GM03348 (cell line): ENCODE measurements at places on chromosomes 1 and 21.

DNA sequence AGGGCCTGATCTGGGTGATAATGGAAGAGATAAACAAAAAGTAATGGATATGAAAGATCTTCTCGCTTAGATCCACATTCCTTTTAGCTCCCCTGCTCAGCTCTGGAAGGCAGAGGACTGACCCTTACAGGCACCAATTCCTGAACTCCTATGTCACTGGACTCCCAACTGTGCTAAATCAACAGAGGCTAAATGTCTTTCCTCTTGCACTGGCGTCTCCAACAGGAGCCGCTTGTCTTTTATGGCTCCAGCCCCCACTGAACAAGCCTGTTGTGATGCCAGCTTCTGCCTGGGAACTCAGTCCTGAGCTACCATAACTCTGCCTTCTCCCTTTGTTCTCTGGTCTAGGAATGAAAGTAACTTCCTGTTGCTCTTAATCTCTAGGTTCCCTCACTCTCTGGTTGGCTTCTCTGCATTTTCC, 142.1 kb upstream of the COL11A1 start:
- DNase-seq = no peak

- DNase-seq = no peak
Observed at GRCh38 chr21:35976481-35976880, 83.8 kb downstream of the SETD4 start.

DNA sequence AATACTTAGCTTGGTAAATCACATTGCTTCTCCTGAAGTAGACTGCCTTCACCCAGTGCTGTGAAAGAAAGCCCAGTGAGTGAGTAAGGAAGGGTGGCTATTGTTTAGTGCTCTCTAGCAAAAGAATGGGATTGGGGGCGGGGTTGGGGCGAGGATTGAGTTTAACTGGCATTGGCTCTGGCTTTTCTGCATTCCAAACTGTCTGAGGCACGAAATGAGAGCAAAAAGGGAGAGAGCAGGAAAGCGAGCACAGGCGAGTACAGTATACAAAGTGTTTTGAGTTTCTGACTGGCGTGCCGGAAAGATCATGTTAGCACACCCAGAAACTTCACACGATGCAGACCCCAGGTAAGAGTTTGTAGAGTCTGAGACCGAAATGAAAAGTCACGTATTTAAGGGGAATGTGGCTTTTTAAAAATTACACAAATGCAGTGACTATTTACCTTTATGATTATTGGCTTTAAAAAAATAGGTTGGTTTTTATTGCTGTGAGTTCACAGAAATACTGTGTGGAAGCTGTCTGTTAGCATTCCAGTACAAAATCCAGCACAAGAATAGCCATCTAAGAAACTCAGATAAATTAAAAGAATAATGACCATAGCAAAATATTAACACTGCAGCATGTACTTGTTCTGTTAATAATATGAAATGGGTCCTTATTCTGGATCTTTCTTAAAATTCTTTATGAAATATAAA, 155.4 kb downstream of the CLEC20A start:
- peak; percentile 85 for DNase-seq

DNA sequence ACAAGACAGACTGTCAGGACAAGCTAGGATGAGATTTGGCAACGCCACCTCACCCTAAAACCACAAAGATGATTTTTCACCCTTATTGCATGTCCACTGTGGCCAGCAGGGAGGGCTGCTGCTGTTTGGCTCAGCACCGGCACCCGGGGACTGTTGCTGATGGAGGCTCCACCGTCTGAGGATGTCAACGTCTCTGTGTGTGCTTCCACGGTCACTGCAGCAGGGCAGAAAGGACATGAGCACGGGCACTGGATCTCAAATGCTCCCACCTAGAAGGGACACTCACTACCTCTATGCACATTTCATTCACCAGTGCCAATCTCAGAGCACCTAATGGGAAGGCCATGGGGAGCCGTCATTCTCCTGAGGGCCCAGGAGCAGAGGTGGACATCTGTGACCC, 599.6 kb downstream of the PTPRU start:
- DNase-seq = no peak

DNA sequence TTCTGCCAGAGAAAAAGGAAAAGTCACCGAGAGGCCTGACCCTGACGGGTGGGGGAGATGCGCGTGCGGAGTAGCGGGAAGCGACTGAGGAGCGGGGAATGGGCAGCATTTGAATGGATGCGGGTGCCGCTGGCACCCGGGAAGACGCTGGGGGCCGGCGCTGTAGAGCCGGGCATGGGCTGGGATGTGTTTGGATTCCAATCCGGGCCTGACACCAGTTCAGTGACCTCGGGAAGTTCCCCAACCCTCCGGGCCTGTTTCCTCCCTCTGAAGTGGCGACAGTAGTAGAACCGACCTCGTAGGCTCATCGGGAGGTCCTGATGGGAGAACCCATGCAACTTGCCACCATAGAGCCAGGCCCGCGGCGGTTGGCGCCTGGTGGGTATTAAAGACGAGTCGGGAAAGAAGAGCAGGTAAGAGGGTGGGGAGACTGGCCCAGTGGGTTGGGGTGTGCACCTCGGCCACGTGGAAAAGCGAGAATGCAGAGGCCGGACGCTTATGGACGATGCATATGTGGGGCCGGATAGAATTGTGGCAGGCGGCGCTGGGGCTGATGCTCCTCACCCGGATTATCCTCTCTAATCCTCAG, 642 bp upstream of the SLC16A1 start:
- DNase-seq = no peak

GRCh38 chr1:20237646-20238045, 51.3 kb upstream of the PLA2G2C start:
- DNase-seq = no peak

GRCh38 chr1:248862695-248862997, 3.8 kb upstream of the ZNF692 start:
- DNase-seq = no peak

DNA sequence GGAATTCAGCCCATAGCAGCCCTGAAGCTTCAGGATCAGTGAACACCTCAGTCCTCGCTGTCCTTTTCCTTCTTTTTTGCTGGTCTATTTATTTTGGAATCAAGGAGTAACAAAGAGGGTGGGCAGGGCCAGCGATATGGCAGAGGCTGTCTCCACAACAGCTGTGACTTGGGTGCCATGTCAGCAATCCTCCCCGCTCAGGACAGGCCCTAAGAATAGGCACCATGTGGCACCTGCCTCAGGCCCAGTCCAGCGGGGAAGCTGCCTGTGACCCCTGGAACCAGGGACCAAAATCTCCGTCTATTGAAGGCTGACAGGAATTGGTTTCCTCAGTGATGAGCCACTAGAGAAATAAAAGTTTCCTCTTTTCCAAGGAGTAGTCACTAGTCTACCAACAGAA, 58.6 kb upstream of the TNR start:
- no peak for DNase-seq

GRCh38 chr21:37797403-37797802, 118.9 kb downstream of the KCNJ6 start:
- DNase-seq = no peak

- no peak for DNase-seq
Observed at GRCh38 chr1:229888561-229889001, 178.5 kb upstream of the GALNT2 start.

DNA sequence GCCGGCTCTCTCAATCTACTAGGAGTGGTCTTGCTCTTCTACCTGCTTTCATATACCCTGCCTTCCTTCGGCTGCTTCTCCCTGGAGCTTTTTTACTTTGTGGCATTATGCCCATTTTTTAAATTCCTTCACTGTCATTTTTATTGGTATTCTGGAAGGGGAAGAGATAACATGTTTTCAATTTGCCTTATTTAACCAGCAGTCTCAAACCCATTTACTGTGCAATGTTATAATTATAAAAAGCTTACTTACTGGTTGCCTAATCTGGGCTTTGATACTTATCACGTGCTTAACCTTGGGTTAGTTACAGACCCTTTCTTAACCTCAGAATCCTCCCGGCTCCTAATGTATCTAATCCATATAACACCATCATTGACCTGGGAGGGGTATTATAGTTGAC, 128.1 kb downstream of the SIPA1L2 start:
- DNase-seq = no peak

DNA sequence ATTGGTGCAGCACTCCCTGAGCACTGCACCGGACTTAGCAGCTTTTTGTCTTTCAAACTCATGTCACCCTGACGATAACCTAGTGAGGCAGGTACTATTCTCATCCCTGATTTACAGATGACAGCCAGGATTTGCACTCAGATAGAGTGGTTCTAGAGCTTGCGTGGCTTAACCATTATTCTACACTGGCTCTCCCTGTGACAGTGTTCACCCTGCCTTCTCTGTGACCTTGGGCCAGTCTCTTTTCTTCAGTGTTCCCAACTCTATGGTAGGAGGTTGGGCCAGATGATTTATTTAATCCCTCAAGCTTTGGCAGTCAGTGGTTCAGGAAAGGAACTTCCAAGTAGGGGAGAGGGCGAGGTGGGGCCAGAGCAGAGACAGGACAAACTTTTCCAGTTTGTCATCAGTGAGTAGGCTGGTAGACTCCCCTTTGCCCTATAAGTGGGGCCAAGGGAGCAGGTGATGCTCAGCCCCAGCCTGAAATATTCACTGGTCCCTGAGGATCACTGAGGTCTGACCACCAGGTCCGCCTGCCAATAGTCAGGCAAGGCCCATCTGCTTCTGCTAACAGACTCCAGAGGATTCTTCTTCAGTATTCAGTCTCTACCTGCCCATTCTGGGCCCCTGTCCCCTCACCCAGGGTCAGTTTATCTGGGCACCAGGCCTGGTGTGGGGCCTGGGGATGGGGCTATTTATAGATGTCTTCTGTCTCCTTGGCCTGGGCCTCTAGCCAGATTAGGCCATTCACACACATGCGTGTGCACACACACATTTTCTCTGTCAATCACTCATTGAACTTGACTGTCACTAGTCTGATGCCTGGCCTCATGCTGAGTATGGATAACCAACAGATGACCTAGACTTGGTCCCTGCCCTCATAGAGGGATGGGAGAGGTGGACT, 8.8 kb upstream of the FABP3 start:
- DNase-seq = no peak

DNA sequence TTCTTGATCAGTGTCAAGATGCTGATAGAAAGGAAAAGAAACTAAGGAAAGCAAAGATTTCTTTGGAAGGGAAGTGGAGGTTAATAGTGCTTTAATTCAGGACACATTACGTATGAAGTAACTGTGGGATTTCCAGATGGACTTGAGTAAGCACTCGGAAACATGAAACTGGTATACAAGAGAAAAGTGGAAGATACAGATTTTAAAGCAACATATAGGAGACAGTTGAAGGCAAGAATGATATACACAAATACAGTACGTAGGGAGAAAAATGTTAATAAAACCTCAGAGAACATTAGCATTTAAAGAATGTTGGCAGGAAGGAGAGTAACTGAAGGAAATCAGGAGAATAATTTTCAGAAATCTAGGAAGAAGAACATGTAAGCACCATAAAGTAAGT, 730.9 kb upstream of the ADGRL2 start:
- no peak for DNase-seq

- DNase-seq = no peak
Observed at GRCh38 chr1:181391301-181391900, 91.9 kb upstream of the CACNA1E start.

DNA sequence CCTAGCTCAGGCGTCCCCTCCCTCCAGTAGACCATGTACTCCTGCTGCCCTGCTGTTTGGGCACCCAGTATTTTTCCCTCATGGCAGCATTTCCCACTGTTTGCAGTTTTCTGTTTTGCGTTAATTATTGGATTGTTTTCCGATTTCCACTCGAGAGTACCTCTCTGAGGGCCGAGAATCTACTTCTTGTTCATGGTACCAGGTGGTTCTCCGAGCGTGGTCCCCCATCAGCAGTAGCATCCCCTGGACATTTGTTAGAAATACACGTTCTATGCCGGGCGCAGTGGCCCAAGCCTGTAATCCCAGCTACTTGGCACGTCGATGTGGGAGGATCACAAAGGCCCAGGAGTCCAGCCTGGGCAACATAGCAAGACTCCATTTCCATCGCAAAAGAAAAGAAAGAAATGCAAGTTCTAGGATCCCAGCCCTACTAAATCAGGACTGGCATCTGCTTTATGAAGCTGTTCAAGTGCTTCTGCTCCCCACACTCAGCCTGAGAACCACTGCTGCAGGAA, 690 bp downstream of the RRP1 start:
- DNase-seq = no peak

DNA sequence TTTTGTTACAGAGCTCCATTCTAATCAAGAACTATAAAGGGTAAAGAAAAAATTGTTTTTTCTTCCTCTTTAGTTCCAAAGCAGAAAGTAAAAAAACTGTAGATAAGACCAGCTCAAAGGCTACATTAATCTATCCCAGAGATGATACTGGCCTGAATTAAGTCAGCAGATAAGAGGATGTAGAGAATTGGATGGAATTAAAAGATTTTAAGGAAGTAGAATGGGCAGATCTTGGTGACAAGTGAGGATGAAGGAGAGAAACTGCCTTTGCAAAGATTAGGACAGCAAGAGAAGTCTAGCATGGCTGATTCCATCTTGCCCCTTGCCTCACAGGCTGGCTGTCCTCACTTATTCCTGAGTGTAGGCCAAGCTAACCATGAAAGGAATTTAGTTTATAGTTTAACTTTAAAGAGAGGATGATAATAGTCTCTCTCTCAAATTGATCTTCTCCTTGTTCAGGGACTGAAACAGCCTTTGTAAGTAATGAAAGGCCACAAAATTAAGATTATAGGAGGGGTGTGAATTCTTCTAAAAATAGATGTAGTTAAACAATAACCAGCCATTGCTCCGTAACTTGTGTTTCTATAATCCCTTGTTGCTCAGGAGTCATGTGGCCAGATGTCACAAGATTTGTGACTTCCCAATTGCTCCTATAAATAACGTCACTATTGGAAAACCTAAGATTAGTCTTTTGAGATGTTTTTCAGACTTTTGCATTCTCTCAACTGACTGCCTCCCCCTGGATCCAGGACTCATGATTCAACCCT, 265.0 kb upstream of the USP24 start:
- no peak for DNase-seq

DNA sequence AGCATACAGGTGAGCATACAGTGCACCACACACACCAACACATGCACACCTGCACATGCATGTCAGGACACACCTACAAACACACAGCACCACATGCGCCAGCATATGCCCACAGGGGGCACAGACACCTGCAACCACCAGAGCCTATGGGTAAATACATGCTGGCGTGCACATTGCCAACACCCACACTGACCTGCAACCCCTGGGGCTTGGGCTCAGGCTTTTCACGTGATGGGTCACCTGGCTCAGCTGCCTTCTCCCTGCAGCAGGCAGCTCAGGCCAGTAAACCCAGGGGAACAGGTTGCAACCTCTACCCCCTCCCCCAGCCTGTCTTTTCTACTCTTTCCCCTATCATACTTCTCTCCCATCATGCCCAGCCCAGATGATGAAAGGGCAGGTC, 8.1 kb downstream of the CD247 start:
- no peak for DNase-seq

- no peak for DNase-seq
Observed at GRCh38 chr1:11590395-11590794, 63.8 kb downstream of the FBXO2 start.

- DNase-seq = no peak
Observed at GRCh38 chr1:111148376-111148881, 8.4 kb downstream of the CEPT1 start.
